Right kidney (tissue), 9 donors: ENCODE measurements at places on chromosomes 13 and 19.

- no peak for DNase-seq
These were observed 15.5 kb downstream of the KASH5 start for GRCh38 chr19:49403404-49404187.

DNA sequence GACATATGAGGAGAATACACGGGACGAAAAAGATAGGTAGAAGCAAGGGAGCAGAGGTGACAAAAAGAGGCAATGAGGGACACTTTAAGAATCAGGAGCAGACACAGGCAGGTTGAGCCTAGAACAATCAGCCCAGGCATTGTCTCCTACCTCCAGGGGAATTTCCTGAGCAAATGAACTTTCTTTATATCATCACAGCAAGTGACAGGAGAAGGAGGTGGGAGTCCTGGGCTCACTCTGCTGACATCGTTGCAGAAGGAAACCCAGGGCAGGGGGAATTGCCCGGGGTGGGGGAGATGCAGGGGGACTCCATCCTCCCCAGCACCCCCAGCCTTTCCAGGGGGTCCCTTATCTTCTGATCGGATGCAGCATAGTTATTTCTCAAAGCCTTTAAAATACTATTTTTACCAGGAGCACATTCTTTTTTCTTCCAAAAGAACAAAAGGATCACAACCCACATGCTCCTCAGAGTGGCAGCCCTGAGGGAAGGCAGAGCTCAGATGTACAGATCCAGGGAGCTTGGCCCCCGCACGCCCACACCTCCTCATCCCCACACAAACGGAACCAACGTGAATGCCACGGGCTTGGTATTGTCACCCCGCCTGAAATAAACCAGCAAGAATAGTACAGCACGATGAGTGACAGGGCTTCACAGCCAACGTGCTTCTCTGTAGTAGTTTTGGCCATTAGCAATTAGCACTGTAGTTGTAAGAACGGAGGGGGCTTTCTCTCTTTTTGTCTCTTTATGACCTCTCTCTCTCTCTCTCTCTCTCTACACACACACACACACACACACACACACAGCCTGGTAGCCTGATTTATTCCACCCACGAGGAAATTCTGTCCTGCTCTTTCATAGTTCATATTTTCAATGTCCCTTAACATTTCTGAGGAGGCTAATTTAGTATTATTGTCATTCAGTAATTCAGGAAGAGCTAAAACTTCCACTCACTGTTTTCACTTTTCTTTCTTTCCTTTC lies 169.5 kb upstream of the UBL3 start:
- no peak for DNase-seq

- no peak for DNase-seq
These were observed 69.1 kb upstream of the POSTN start for GRCh38 chr13:37667702-37668101.

- no peak for DNase-seq
These were observed 199.5 kb downstream of the ATP8A2 start for GRCh38 chr13:25571237-25571636.

DNA sequence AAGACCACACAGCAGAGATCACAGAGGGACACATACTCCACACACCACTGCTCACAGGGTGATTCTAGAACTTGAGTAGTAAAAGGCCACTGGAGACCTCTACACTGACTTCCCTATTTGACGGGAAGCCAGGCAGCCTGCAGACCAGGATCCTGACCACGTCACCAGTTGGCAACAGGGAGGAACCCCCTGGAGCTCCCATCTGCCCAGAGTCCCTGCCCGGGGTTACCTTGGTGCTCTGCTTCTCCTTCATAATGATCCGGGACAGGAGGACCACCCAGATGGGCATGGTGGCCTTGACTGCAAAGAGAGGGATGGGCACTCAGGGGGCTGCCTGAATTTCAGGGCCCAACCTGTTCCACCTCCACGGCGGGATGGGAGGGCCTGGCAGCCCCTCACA lies 932 bp downstream of the SLC35E1 start:
- no peak for DNase-seq

- no peak for DNase-seq
These were observed 427.2 kb downstream of the COG6 start for GRCh38 chr13:40082639-40083038.
